ENCODE measurements at places on chromosomes 4 and X.
A peak's percentile ranks its signal among the peaks of the same experiment; 100 is the strongest.

- DNase-seq = no peak
Measured at GRCh38 chrX:95797344-95797743, 887.3 kb upstream of the DIAPH2 start.

DNA sequence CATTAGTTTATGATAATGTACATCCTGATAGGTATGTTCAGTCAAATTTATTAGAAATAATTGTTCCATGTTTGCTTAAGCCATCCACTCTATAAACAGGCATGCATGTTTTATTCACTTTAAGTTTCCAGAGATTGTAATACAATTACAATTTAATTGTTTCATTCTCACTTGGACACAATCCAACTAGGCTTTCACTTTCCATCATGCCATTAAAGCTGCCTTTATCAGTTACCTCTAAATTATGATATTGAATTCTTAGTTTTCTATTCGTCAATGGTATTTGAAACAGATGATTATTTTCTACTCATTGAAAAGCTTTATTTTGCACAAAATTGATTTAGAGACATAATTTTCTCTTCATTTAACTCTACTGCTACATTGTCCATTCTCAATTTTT, 1196.3 kb downstream of the RAPGEF2 start:
- DNase-seq = no peak

DNA sequence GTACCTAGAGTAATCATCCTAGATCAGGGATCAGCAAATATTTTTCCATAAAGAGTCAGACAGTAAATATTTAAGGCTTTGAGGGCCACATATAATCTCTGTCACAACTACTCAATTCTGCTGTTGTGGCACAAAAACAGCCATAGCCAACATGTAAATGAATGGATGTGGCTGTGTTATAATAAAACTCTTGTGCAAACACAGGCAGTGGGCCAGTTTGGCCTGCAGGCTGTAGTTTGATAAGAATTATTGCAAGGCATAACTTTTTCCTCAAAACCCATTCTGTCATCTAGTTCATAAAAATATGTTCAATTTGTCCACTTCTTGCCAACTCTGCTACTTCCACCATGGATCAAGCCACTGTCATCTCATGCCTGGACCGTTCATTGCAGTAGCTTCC, 39.4 kb upstream of the SHROOM4 start:
- no peak for DNase-seq

DNA sequence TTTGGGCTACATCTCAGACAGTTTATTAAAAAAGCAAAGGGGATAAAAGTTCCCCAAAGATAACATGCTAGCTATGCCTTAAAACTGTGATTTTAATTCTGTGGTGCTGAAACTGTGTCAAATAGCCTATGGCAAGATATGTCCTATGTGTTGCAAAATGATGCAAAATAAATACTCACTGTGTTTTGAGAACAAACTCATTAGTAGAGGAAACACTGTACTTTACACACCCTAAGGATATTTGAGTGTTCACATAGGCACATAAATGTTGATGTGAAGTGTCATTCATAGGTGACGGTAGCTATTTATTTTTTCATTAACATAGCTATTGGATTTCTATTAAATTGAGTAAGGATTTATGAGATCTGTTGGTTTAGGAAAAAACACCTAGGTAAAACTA, 351.9 kb downstream of the FAT4 start:
- peak; percentile 78 for DNase-seq

DNA sequence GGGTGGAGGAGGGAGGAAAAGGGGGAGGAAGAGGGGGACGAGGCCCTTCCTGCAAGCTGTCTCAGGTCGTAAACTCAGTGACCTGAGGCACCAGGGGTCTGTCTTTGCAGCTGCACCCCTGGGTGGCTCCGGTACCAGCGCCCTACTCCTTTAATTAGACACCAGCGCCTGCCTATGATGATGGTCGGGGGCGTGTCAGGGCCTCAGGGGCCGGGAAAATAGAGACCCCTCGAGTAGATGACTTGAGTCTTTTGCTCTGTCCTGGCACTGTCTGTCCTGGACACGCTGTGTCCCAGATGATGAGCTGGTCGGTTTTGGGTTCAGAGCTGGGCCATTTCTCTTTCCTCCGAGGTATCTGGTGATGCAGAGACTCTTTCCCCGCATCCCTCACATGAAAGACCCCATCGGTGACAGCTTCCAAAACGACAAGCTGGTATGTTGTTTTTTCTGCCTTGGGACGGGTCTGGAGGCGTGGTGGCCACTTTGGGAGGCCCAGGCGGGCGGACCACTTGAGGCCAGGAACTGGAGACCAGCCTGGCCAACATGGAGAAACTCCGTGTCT, 11.2 kb downstream of the SLC25A6 start:
- DNase-seq = no peak

GRCh38 chrX:154751669-154752271, 893 bp upstream of the GAB3 start:
- DNase-seq = no peak

DNA sequence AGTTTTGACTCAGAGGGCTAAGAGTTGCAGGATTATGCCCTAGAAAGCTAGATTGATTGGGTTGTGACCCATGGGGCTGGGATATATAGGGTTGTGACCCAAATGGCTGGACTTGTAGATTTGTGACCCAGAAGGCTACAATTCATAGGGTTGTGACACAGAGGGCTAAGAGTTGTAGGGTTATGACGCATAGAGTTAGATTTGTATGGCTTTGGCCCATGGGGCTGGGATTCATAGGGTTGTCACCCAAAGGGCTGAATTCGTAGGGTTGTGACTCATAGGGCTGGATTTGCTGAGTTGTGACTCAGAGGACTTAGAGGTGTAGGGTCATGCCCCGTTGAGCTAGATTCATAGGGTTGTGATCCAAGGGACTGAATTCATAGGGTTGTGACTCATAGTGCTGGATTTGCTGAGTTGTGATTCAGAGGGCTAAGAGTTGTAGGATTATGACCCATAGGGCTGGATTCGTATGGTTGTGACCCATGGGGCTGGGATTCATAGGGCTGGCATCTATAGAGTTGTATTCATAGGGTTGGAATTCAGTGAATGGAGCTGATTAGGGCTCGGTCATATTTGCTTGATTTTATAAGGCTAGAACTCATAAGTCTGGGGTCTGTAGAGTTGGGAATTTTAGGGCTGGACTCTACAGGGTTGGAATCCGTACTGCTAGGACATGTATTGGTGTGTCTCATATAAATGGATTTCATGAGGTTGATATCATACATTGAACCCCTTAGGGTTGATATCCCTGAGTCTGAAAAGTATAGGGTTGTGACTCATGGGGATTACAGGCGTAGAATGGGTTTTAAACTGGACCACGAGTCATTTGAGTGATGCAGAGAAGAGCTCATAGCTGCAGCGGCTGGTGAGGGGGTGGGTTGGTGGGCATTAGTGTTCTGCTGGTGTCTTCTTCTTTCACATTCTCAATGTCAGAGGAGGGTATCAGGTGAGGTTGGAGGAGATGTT, 125.7 kb downstream of the CRLF2 start:
- DNase-seq = no peak

Measured in T47D (cell line).